ENCODE measurements at places on chromosomes 3 and 15.
A peak's percentile ranks its signal among the peaks of the same experiment; 100 is the strongest.

- no peak for DNase-seq
These were observed 40.1 kb downstream of the OXNAD1 start for GRCh38 chr3:16305111-16305541.

DNA sequence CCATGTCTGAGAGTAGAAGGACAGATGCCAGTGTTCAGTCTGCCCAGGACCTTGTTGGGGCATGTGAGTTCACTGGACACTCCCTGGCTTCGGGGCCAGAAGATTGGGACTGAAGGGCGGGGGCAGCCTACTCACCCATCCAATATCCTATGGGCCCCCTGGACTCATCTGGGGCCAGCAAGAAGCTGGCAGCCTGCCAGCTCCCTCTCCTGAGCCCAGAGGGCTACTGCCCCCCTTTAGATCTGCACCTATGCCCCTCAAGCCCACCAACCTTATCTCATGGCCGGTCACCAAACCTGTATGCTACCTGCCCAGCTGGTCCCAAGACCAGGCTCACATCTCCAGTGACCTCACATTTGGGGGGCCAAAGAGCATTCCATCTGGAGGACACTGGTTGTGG lies 8.1 kb downstream of the PTH1R start:
- DNase-seq = no peak

DNA sequence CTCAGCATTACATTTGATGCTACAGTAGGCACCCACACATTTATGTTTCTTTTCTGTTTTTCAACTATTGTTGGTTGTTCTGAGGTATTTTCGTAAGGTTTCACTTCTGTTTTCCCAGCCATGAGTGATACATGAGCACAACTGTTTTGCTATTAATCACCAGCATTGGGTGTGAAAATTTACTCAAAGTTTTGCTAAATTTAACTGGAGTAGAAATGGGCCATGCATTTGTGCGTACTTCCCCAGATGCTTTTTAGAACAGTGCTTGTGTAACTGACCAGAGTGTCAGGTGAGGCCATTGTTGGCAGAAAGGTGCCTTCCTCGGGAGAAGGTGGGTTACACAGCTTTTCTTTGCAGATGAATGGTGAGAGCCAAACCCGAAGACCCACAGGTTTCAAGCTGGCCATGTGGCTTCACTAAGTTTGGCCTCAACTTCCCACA lies 70.4 kb downstream of the ST6GAL1 start:
- DNase-seq = no peak

- DNase-seq = no peak
These were observed 78.2 kb upstream of the UMPS start for GRCh38 chr3:124652009-124652408.

GRCh38 chr15:31161951-31162350 lies 60.4 kb upstream of the TRPM1 start:
- DNase-seq = no peak

GRCh38 chr3:14357463-14357862 lies 44.9 kb upstream of the SLC6A6 start:
- no peak for DNase-seq

DNA sequence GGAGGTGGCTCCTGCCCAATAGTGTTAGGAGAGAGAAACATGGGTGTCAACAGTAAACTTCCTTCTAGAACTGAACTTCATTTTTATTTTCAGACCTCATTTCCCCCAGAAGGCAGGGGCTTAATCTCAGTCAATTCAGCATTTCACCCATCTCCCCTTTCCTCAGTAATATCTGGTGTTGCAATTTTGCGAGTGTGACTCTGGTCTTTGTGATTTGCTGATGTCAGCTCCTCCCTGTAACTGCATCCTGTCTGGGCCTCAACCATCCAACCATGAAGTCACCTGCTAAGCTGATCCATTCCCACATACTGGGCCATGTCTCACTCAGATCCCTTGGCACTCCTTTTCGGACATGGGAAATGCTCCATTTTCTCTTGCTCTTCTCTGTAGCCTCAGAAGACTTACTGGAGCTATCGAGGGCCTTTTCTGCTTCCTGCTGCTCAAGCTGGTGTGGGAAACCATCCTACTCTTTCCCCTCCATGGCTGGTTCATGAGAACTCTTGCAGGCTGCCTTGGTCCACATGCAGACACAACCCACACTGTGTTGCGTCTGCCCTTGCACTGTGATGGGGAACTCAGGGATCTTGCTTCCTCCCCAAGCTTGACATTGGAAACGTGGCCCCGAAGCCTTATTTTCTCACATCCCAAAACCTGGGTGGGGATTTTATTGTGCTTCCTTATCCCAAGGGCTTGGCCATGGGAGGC lies 24.6 kb downstream of the CCR4 start:
- no peak for DNase-seq

GRCh38 chr3:123859177-123859576 lies 25.0 kb downstream of the MYLK start:
- DNase-seq = no peak

DNA sequence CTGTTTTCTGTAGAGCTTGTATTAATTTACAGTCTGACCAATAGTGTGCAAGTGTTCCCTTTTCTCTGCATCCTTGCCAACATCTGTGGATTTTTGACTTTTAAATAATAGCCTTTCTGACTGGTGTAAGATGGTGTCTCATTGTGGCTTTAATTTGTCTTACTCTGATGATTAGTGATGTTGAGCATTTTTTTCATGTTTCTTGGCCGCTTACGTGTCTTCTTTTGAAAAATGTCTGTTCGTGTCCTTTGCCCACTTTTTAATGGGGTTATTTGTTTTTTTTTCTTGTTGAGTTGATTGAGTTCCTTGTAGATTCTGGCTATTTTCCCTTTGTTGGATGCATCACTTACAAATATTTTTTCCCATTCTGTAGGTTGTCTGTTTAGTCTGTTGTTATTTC lies 7.6 kb upstream of the ACOX2 start:
- DNase-seq = no peak

DNA sequence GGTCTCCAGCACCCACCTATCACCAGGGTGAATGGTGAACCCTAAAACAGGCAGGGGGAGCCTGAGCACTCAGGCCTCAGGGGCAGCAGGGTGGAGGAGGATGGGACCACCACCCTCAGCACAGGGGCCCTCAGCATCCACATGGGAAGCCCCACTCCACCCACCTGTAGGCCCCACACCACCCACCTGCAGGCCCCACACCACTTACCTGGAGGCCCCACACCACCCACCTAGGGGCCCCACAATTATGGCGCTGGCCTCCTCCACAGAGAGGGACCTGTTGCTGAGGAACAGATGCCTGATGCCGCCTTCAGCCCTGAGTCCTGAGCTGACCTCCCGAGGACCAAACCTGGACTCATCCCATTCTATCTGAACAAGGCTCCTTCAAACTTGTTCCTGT lies 46.7 kb downstream of the HMCES start:
- no peak for DNase-seq

GRCh38 chr3:184016169-184016570 lies 1.5 kb downstream of the ABCC5 start:
- no peak for DNase-seq

GRCh38 chr3:185741586-185741985 lies 83.3 kb downstream of the IGF2BP2 start:
- no peak for DNase-seq

- DNase-seq = no peak
These were observed 6.2 kb downstream of the SLC41A3 start for GRCh38 chr3:126077754-126078153.

DNA sequence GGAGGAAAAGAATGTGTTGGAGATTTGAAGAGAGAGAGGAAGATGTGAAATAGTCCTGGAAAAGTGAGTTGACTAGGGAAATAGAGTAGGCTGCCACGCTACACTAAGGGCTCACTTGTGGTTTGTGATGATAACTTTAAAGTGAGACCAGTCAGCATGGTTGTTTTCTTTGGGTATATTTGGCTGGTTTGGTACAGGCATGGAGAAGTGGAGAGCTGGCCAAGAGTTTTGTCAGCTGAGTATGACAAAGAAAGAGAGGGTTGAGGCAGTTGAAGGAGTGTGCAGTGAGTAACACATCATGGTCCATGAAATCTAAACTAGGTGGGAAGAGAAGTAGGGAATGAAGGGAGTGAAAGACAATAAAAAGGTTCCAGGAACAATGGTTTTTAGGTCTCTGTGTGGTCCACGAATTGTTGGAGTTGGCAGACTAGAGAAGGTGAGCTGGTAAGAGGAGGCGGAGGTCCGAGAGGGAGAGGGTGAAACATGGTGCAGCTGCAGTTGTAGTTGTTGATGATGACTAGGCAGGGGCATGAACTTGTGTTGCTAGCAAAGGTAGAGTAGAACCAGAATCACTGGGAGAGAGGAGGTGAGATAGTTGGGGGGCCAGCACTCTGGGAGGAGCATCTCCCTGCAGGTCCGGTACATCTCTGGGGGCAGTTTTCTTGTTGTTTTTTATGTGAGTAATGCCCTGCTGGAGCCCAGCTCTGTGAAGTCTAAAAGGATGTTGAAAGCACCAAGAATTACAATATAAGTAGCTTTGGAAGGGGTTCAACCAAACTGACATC lies 21.0 kb downstream of the ZNF80 start:
- no peak for DNase-seq

GRCh38 chr15:92714077-92714476 lies 58.5 kb upstream of the FAM174B start:
- DNase-seq = peak; percentile 38

DNA sequence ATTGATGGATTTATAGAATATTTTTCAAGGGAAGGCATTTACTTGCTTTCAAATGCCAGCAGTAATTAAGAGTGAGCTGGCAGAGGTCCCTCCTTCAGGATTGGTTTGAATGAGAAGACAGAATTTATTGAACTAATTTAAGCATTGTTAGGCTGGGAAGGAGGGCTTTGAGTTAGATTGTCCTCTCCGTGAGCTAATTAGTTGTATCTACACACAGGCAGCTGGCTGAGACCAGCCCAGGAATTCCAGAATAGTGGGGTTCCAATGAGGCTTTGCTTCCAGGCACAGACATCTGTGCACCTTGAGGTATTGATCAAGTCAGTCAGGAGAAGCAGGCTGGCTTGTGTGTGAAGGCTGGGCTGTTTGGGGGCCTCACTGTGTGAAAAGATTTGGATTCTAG lies 124.0 kb upstream of the WNT5A start:
- DNase-seq = no peak

DNA sequence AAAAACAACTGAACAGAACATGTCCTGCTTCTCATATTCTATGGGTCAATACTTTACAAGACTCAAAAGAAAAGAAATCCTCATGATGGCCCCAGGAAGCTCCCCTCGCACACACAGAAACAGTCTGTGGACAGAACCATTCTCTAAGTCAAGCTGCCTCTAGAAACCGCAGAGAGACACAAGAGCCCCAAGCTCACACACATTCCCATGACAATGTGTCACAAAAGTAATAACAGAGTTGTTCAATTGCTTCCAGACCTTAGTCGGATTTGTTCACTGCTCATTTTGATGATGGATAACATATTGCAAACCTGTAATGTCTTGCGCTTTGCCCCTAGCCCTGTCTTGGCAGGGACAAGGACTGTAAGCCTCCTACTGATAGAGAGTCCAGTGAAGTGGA lies 60.9 kb downstream of the UMPS start:
- DNase-seq = no peak

DNA sequence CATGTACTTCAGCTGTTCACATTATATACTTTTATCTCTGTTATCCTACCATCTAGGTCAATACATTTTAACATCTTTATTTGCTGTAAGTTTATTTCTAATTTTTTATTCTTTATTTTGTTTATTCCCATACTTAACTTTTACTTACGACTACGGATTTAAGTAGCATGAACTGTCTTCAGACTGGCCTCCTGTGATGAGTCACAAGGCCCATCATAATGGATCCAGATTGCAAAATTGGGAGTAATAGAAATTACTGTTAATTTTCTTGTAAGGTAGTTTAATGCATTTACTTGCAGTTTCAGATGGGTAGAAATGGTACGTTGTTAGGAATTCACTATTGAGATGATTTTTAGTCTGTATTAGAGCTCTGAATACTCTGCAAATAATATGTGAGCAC lies 45.9 kb downstream of the PPARG start:
- DNase-seq = no peak

GRCh38 chr3:57557085-57557537 lies 1.0 kb downstream of the PDE12 start:
- no peak for DNase-seq

DNA sequence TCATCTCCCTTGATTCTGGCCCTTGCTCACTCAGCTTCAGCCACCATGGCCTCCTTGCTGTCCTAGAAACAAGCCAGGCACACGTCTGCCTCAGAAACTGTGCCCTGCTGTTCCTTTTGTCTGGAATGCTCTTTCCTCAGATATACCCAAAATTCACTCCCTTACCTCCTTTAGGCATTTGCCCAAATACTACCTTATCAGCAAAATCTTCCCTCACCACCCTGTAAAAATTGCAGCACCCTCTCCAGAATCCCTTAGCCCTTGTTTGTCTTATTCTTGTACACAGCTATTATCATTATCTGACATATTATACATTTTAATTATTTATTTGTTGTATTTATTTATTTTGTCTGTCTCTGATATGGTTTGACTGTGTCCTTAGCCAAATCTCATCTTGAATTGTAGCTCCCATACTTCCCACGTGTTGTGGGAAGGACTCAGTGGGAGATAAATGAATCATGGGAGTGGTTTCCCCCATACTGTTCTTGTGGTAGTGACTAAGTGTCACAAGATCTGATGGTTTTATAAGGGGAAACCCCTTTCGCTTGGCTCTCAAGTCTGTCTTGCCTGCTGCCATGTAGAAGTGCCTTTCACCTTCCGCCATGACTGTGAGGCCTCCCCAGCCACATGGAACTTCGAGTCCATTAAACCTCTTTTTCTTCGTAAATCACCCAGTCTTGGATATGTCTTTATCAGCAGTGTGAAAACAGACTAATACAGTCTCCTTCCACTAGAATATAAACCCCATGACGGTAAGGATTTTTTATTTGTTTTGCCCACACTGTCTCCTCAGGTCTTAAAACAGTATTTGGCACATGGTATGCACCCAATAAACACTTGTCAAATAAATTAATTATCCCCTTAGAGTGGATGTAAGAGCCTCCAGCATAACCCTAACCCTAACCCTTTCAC lies 60.0 kb upstream of the STT3B start:
- no peak for DNase-seq

DNA sequence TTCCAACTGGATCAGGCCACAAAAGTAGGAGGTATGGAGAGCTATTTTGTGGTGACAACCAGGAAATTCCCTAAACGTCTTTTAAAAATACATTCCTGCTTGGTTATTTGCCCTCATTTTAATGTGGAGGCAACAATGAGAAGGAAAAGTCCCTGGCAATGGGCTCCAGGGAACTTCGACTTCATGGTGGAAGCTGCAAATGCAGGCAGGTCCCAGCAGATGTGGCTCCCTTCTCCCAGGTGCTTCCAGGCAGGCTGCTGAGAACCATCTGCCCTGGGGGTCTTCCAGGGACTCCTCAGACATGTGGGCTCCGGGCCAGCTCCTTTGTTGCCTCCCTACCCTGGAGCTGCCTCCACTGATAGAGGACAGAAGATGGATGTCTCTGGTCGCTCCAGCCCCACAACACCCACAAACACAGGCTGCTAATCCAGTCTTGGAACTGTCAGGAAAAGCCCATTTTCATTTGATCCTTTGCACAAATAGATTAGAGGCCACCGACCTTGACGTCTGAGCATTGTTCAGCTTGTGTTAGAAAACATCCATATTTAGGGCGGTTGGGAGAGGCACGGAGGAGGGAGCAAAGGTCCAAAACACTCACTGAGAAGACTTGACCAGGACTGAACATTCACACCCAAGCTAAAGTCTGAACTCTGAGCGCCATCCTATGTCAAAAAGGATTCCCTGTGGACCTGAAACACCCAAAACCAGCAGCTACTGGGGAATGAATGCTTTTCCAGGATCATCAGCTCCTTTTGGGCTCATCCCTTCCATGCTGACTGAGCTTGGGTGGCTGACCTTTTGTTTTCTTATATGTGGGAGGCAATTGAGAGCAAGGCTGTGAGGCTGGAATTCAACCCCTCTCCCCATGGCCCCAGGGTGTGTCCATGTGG lies 30.2 kb upstream of the SLCO2A1 start:
- no peak for DNase-seq

- no peak for DNase-seq
These were observed 14.2 kb downstream of the CPA3 start for GRCh38 chr3:148879256-148879655.
